ENCODE measurements at places on chromosomes 5 and 9.

- DNase-seq: no peak
These were observed 140.7 kb upstream of the RANBP3L start for GRCh38 chr5:36442352-36442751.

- DNase-seq: no peak
These were observed 247.3 kb downstream of the BRINP1 start for GRCh38 chr9:119121899-119122298.

DNA sequence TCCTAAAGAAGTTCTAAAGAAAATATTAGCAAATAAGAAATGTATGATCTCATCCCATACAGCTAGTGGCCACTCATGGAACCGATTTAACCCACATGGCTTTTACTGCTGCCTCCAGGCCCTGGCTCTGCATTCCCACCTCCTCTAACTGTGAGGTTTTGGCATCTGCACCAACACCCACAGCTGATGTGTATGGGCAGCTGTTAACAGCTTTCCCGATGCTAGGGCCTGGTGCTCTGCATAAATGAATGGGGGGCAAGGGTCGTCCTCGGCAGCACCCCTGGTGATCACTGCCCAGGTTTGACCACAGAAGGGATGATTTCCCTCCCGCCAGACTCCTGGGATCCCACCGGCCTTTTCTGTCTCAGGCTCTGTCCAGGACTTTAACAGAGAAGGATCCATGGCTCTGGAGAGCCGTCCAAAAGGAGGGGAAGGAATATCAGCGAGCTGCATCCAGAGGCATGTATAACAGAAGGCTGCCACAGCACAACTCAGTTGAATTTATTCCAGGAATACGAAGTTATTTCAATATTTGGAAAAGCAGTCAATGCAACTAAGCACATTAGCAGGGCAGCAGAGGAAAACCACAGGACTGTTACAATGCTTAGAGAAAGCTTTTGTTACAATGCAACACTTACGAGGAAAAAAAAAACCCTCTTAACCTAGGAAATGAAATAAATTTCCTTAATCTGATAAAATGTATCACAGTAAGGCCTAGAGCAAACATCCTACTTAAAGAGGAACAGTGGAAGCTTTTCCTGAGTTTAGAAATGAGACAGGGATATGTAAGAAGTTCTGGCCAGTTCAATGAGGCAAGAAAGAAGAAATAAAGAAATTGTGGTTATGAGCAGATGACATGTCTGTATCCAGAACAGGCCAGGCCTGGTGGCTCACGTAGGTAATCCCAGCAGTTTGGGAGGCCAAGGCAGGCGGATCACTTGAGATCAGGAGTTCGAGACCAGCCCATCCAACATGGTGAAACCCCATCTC lies 63.1 kb downstream of the NACC2 start:
- no peak for DNase-seq

DNA sequence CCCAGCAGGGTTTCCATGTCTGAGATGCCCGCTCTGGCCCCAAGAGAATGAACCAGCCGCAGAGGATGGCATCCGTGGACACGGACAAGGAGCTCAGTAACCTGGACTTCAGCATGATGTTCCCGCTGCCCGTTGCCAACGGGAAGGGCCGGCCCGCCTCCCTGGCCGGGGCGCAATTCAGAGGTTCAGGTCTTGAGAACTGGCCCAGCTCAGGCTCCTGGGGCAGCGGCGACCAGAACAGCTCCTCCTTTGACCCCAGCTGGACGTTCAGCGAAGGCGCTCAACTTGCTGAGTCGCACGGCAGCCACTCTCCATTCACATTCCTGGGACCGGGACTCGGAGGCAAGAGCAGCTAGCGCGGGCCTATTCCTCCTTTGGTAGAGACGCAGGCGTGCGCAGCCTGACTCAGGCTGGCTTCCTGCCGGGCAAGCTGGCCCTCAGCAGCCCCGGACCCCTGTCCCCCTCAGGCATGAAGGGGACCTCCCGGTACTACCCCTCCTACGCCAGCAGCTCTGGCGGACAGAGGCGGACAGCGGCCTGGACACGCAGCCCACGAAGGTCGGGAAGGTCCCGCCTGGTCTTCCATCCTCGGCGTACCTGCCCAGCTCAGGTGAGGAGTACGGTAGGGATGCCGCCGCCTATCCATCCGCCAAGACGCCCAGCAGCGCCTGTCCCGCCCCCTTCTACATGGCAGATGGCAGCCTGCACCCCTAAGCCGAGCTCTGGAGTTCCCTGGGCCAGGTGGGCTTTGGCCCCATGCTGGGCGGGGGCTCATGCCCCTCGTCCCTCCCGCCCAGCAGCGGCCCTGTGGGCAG lies 74.4 kb downstream of the INSL6 start:
- no peak for DNase-seq

GRCh38 chr5:94469894-94470329 lies 148.5 kb downstream of the KIAA0825 start:
- DNase-seq: no peak

DNA sequence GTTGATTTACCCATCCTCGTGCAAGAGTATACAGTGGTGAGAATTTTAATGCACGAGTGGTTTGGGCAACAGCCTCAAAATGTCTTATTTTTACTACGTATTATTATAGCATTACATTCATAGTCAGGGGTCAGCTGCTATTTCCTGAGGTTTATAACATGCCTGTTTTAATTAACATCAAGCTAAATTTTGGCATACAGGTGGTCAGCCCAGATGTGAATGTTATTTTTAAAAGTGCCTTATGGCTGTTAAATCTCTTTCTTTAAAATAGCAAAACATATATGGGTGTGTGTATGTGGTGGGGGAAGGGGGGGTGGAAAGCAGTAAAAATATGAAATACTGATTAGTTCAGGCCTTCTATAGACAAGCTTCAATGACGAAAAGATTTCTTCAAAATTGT lies 424.5 kb upstream of the CLINT1 start:
- no peak for DNase-seq

DNA sequence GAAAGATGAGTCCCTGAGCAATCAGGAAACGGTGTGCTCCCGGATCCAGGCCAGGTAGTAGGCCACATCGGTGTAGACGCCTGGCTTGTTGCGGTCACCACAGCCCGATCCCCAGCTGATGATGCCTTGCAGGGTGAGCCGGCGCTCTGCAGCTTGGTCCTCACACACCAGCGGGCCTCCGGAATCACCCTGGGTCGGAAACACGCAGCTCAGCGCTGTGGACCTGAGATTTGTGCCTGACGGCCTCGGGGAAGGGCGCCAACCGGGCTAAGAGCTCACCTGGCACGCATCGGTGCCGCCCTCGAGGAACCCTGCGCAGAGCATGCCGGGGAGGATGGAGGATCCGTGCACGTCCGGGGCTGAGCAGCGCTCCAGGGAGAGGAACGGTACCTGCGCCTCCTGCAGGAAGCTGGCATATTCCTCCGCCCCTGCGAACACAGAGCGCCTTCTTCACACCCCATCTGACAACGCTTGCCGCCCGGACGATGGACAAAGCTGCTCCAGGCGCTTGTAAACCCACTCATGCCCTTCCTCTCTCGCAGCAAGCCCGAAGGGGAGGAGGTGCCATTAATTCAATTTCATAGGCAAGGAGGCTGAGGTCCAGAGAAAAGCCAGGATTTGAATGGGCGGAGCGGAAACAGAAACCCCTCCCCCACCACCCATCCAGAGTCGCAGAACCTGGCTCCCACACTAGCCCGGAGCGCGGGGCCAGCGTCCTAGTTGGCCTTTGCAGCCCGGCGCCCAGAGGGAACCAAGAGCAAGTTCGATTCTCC lies 2.0 kb upstream of the PFN3 start:
- peak; percentile 60 for DNase-seq

GRCh38 chr5:10288592-10289219 lies 19.0 kb downstream of the CMBL start:
- peak; percentile 44 for DNase-seq

- no peak for DNase-seq
These were observed 618.7 kb downstream of the DNAH5 start for GRCh38 chr5:13325765-13326164.

GRCh38 chr5:19169426-19169825 lies 818.6 kb downstream of the CDH18 start:
- no peak for DNase-seq

GRCh38 chr5:177997319-177997670 lies 1.3 kb upstream of the PROP1 start:
- DNase-seq: no peak

GRCh38 chr9:125295657-125296056 lies 34.0 kb downstream of the GAPVD1 start:
- no peak for DNase-seq

DNA sequence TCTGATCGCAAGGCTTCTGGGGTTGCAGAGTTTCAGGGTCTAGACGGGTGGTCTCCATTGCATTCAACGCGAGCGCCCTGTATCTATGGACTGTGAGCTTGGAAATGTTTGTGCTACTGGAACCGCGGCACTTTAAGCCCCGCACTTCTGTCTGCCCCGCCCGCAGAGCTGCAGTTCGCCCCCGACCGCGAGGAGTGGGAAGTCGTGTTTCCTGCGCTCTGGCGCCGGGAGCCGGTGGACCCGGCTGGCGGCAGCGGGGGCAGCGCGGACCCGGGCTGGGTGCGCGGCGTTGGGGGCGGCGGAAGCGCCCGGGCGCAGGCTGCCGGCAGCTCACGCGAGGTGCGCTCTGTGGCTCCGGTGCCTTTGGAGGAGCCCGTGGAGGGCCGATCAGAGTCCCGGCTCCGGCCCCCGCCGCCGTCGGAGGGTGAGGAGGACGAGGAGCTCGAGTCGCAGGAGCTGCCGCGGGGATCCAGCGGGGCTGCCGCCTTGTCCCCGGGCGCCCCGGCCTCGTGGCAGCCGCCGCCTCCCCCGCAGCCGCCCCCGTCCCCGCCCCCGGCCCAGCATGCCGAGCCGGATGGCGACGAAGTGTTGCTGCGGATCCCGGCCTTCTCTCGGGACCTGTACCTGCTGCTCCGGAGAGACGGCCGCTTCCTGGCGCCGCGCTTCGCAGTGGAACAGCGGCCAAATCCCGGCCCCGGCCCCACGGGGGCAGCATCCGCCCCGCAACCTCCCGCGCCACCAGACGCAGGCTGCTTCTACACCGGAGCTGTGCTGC lies 1.0 kb downstream of the ADAMTS19 start:
- DNase-seq: no peak

DNA sequence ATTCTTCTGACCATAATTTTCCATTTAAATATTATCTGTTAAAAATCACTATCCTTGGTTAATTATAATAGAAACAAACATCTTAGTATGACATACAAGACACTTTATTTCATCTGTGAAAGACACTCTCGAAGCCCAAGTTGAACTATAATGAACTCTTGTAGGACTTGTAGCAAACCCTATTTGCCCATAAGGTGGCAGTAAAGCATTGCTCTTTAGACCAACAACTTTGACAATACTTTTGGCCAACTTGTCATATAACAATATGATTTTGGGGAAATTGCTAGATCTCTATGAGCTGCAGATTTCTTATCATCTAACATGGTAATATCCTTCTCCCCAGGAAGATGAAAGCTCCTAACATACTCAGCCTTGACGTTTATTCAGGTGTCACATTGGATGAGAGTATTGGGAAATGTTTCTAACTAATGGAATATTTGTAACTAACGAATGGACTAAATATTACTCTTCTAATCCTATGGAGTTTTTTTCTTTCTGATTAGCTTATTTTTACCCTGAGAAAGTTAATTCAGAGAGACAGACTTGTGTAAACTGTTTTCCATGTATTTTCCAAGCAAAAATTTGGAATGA lies 11.0 kb downstream of the SPINK14 start:
- DNase-seq: no peak

- DNase-seq: no peak
These were observed 109.1 kb upstream of the ANKH start for GRCh38 chr5:14980698-14981097.

- no peak for DNase-seq
These were observed 197.6 kb downstream of the DRD1 start for GRCh38 chr5:175246242-175246888.

- no peak for DNase-seq
These were observed 20.4 kb downstream of the CNOT8 start for GRCh38 chr5:154878642-154879335.

DNA sequence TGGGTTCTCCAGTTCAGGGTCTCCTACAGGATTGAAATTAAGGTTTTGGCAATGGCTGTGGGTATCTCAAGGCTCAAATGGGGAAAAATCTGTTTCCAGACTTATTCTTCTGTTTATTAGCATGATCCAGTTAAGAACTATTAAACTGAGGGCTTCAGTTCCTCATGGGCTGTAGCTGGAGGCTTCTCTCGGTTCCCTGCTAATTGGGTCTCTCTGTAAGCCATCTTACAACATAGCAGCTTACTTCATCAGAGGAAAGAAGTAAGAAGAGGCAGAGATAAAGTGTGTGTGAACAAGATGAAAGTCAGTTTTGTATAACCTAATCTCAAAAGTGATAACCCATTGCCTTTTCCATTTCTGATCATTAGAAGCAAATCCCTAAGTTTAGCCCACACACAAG lies 391.9 kb downstream of the PSAT1 start:
- DNase-seq: no peak

DNA sequence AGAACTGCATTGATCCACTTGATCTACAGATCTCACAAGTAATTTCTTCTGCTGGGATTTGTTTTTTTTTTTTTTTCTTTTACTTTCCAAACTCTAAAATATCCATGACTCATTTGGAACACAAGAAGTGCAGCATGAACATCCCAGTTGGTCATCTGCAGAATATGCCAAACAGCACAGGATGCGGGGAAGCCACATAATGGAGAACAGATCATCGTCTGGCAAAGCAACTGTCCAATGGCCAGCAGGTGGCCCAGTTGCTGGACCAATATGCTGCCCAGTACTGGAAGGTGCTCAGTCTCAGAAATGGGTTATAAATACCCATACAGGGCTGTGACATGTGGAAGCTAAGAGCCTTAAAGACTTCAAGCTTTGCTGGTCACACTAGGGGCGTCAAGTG lies 221.3 kb upstream of the TAS2R1 start:
- no peak for DNase-seq

DNA sequence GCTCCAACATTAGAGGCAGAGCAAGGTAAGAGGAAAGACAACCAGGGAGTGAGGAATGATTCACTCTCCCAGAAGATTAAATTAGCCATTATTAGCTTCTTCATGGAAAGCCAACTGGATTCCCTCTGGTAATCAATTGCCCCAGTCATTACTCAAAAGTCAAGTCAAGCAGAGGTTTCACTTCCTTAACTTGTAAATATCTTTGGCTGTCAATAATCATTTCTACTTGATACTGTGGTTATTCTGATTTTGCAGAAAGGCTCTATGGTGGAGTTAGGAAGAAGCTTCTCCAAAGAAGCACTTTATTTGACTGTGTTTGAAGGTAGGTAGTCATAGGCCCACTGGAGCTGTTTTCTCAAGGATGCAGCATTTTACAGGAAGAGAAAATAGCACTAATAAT lies 78.0 kb downstream of the JAKMIP2 start:
- DNase-seq: no peak

GRCh38 chr5:115532517-115532916 lies 12.1 kb downstream of the FEM1C start:
- DNase-seq: no peak

Data from activated gamma-delta T cell treated with Interleukin-2 at 50 U/mL for 16 hours (primary cell).